ENCODE measurements at places on chromosomes 2 and 18.

GRCh38 chr18:43129946-43130524 is 14.6 kb upstream of the RIT2 start:
- DNase-seq, result no peak

DNA sequence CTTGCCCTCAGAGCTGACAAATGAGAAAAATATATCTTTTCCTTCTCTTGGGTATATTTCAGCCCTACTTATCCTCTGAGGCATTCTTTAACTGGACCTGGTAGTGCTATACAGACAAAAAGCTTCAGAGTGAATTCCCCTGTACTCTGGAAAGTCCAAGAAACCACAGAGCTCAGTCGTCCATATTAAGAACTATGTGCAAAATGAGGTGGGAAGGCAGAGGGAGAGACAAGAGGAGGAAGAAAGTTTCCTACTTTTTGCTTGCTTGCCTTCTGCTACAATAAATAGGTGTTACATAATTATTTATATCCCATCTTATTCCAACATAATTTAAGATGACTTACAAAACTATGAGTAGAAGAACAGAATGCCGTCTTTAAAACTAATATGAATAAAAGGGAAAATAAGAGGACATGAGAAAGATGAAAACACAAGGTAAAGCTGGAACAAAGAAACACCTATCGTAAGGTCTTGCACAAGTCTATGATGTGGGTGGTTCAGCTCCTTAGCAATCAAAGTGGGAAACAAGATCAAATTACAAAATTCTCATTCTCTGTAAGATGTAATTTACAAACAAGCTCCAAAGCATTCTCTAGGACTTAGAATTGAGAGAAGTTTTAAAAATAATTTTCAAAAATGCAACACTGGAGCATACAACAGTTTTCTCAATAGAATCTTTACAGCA is 97.9 kb downstream of the BAZ2B start:
- DNase-seq, result no peak

DNA sequence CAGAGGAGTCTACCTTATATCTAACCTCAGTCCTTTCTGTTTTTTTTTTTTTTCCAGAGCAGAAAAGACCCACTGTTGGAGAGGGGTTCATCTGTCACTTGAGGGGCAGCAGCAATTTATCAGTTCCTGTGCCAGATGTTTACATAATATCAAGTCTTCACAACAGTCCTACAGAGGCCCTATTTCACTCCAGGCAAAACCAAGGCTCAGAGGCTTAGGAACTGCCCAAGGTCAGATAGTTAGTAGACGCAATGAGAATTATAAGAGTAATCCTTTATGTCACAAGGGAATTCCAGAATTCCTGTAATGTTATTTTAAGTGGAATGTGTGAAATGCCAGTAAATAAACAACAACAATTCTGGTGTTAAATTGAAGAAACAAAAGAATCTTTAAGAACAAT is 696.1 kb downstream of the NRXN1 start:
- no peak for DNase-seq

- no peak for DNase-seq
Measured at GRCh38 chr2:109209412-109209811, 80.4 kb downstream of the SH3RF3 start.

- no peak for DNase-seq
Measured at GRCh38 chr2:43170405-43171105, 55.9 kb downstream of the ZFP36L2 start.

GRCh38 chr2:176999301-176999700 is 213.3 kb upstream of the HNRNPA3 start:
- DNase-seq, result no peak

DNA sequence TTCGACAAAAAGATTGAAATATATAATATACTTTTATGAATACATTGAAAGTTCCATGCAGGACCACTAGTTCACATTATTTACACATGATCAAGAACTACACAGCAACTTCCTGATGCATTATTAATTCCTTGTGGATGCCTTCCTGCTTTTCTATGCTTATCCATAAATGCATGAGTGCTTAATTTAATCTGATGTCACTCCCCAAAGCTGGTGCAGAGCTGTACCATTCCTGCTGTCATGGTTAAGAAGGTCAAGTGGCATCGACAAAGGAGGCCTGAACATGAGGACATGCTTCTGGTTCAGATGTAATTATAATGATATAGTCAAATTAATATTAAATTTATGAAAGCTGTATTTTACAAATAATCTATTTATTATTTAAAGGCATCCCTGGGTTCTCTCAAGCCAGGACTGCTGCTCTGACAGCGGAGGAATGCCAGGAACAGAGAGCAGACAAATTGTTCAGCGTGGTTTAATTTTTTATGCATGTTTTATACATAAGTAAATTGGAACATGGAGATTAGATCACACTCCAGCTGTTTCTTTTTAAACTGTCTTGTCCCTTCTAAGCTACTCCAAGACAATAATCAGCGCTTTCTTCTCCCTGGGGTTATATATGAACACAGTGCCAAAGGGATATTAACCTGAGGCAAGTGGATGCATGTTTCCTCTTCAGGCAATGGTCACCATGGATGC is 307.3 kb upstream of the CNTNAP5 start:
- DNase-seq, result no peak

DNA sequence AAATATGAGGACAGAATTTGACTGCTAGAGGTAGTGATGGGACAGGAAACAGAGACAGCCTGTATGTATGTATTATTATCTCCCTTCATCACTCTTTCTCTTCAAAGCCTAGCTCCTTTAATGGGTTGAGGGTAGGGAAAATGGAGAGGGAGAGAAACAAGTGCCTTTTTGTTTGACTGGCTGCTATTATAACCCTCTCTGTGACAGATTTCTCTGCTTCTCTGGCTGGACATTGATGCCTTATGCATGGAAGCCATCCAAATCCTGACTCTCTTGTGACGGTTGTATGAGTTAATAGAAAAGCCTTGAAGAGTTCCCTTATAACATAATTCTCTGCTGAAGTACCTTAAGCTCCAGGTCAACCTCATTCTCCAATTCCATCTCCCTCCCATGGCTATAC is 118.5 kb upstream of the COL5A2 start:
- no peak for DNase-seq

DNA sequence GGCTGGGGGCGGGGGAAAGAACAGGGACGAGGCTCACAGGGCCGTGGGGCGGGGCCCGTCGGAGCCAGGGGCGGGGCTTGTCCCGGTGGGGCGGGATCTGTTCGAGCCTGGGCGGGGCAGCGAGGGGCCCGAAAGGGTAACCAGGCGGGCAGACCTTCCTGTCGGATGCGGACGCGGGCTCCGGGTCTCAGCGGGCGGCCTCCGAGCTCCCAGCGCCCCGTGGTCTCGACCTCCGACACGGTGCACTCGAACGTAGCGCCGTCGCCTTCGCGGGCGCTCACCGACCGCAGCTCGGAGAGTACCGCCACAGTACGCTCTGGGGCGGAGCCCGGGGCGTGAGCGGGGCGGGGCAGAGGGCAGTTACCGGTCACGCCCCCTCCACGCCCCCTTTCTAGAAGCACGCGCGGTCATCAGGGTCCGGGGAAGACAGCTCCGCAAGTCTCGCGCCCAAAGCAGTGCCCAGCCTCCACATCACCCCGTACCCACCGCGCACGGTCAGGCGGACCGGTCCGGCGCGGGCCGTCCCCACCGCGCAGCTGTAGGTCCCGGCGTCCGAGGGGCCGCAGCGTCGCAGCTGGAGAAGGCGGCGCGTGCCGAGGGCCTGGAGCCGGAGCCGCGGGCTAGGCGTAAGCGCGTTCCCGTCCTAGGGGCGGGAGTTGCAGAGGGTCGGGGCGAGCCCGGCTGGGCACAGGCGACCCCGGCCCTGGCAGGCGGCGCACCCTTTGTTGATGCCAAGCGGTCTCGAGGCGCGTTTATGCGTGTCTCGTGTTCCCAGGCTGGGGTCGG is 8.7 kb downstream of the TMEM198 start:
- DNase-seq, result peak; percentile 56

DNA sequence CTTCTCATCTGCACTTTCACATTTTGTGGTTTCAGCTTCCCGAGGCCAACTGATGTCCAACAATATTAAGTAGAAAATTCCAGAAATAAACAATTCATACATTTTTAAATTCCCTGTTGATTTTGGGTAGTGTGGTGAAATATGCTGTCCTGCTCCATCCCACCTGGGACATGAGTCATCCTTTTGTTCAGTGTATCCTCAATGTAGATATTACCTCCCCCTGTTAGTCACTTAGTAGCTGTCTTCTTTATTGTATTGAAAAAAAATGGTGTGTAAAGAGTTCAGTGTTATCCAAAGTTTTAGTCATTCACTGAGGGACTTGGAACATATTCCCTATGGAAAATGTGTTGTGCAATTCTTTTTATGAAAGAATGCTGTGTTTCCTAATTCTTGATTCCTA is 348.1 kb downstream of the SOCS6 start:
- DNase-seq, result no peak

GRCh38 chr2:231464576-231465540 is 574 bp upstream of the NCL start:
- DNase-seq, result peak; percentile 92

DNA sequence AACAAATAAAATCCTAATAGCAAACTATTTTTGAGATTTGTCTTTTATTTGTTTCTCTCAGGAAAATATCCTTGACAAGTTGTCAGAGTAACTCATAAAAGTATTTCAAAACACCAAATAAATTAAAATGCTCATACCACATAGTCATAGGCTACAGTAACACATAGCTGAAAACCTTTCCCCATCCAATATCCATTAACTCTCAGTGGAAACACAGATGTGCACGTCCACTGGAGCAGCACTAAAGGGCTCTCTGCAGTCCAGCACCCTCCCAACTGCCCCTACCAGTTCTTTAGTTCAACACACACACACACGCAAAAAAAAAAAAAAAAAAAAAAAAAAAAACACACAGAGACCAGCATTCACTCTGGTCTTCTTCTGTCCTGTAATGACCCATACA is 879 bp upstream of the XDH start:
- DNase-seq, result no peak

DNA sequence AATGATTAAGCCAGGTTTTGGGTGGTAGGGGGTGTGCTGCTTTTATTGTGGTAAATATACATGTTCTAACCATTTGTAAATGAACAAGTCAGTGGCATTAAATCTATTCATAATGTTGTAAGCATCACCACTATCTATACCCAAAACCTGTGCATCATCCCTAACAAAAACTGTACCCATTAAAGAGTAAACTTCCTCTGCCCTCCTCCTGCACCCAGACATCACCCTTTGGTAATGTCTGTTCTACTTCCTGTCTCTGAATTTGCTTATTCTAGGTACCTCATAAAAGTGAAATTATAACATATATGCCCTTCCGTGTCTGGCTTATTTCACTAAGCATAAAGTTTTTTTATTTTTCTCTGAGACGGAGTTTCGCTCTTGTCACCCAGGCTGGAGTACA is 14.1 kb downstream of the RIF1 start:
- no peak for DNase-seq

- no peak for DNase-seq
Measured at GRCh38 chr2:238602223-238602960, 175.7 kb downstream of the ASB1 start.

- no peak for DNase-seq
Measured at GRCh38 chr18:56377231-56377630, 261.2 kb downstream of the TXNL1 start.

- no peak for DNase-seq
Measured at GRCh38 chr2:64745562-64745961, 91.8 kb upstream of the SERTAD2 start.

- no peak for DNase-seq
Measured at GRCh38 chr2:188333751-188334524, 42.3 kb downstream of the GULP1 start.

- no peak for DNase-seq
Measured at GRCh38 chr2:96233436-96233835, 24.8 kb upstream of the STARD7 start.

GRCh38 chr2:1891971-1892486 is 147.7 kb upstream of the PXDN start:
- DNase-seq, result no peak

DNA sequence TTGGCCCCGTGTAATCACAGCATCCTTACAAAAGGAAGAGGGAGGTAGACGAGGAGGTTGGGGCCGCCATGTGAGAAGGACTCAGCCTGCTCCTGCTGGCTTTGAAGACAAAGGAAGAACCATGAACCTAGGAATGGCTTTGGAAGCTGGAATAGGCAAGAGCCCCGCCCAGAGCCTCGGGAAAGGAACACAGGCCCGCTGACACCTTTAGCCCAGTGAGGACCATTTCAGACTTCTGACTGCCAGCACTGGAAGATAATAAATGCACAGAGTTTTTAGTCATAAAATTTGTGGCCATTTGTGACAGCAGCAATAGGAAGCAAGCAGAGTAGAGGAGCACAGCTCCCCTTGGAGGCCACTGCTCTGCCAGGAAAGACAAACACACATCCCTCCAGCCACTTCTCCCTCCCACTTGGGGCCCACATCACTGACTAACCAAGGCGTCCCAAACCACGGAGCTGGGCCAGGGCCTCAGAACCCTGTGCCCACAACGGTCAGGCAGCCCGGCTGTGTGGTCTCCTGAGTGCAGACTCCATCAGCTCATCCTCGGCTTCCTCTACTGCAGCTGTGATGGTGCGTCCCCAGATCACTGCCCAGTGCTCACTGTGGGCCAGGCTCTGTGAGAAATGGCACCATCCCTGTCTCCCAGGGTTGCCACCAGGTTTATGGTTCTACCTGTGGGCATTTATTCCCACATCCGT is 39.7 kb downstream of the TFCP2L1 start:
- no peak for DNase-seq

GRCh38 chr2:216984937-216985336 is 125.1 kb upstream of the TNP1 start:
- DNase-seq, result no peak

DNA sequence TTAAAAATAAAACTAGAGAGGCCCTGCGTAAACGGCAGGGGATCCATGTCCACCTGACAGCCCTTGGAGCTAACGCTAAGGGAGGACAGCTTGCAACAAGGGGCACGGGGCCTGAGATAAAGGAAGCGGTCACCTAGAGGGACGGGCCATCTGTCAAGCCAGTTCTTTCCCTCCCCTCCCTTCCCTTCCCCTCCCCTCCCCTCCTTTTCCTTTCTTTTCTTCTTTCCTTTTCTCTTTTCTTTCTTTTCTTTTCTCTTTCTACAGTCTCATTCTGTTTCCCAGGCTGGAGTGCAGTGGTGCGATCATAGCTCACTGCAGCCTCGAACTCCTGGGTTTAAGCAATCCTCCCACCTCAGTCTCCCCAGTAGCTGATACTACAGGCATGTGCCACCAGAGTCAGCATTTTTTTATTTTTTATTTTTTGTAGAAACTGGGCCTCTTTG is 34.5 kb upstream of the CTAGE1 start:
- DNase-seq, result no peak

- DNase-seq, result no peak
Measured at GRCh38 chr18:9287036-9287435, 47.5 kb upstream of the TWSG1 start.

GRCh38 chr2:119657466-119658145 is 21.4 kb upstream of the TMEM177 start:
- DNase-seq, result no peak

- DNase-seq, result no peak
Measured at GRCh38 chr18:74459889-74460288, 2.8 kb upstream of the DIPK1C start.
